ENCODE measurements at places on chromosomes 2 and 18.
A peak's percentile ranks its signal among the peaks of the same experiment; 100 is the strongest.

- peak; percentile 48 for DNase-seq
Observed at GRCh38 chr2:235170016-235170415, 218.2 kb downstream of the SH3BP4 start.

GRCh38 chr18:48826806-48827205 lies 124.0 kb downstream of the SMAD7 start:
- no peak for DNase-seq

- DNase-seq = no peak
Observed at GRCh38 chr2:101558740-101559525, 84.0 kb upstream of the RFX8 start.

GRCh38 chr2:216210701-216211540 lies 101.8 kb downstream of the XRCC5 start:
- no peak for DNase-seq

DNA sequence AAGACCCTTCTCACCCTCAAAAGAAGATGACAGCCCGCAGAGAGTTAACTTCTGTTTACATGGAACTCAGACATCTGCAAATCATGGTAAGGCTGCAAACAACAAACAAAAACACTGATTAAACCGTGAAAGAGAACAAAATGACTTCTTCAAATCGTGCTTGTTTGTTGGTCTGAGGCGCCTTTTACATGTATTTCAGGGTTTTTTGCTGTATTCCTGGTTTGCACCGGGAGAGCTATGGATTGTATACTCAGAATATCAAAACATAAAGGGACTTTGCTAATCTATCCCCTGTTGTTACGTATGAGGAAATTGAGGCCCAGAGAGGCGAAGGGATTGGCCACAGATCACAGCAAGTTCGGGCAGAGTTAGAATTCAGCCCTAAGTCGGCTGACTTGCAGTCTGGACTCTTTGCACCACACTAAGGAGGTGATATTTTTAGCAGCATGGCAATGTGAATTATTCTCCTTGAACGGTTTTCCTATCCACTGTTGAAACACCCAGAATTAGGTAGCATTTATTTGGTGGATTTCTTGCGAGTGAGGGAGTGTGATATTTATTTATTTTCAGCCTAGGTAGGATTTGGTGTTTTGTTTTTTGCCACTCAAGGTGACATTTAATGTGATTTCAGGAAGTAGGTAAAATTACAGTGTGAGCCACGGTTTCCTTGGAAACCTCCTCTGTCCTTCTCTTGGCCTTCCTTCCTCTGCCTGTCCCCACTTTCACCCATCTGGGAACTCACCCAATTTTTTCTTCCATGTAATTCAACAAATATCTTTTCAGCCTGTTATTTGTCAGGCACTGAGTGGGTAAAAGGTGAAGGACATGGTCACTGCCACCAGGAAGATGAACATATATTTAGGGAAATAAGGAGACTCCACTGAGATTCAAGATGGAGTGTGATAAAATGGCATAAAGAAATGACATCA lies 980 bp upstream of the PDE6D start:
- DNase-seq = no peak

GRCh38 chr2:7745369-7745768 lies 828.2 kb downstream of the RNF144A start:
- DNase-seq = no peak

- peak; percentile 4 for DNase-seq
Observed at GRCh38 chr2:98149333-98149697, 62.3 kb downstream of the VWA3B start.

DNA sequence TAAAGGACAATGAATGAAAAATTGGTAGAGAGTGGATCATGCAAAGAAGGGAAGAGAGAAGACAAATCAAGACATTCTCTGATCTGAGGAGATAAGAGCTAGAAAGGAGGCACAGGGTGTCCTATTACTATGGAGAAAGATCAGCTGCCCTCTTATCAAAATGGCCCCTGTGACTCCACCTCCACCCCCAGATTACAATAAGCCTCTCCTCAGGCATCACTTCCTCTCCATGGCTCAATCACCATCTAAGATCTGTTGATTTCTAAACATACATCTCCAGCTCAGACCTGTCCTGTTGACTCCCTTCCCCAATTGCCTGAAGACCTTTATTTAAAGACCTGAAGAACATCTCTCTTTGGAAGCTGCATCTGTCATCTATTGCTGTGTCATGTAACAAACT lies 43.2 kb downstream of the SP100 start:
- no peak for DNase-seq

- no peak for DNase-seq
Observed at GRCh38 chr2:142876423-142876822, 1.0 kb upstream of the KYNU start.

- no peak for DNase-seq
Observed at GRCh38 chr18:77133835-77134496, 1.4 kb upstream of the MBP start.

GRCh38 chr18:71136487-71136886 lies 847.6 kb downstream of the SOCS6 start:
- DNase-seq = no peak

- no peak for DNase-seq
Observed at GRCh38 chr2:67321588-67321903, 75.6 kb upstream of the ETAA1 start.

- DNase-seq = no peak
Observed at GRCh38 chr2:222307978-222308730, 9.4 kb upstream of the PAX3 start.

DNA sequence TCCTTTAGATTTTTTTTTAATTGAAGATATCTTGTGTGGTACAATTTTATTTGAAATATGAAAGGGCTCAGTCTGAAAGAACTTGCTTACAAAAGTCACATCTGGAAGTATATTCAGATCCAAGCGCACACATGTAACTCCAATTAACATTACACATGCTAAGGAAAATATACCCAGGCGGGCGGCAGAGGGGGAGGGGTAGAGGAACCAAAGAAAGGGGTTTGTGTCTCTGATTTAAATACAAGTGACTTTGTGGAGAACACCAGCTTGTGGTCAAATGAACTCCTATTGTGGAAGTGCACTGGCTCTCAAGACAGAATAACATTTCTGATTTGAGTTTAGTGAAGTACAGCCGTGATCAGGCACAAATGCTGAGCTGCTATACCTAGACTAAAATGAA lies 280.2 kb upstream of the SOX11 start:
- no peak for DNase-seq

DNA sequence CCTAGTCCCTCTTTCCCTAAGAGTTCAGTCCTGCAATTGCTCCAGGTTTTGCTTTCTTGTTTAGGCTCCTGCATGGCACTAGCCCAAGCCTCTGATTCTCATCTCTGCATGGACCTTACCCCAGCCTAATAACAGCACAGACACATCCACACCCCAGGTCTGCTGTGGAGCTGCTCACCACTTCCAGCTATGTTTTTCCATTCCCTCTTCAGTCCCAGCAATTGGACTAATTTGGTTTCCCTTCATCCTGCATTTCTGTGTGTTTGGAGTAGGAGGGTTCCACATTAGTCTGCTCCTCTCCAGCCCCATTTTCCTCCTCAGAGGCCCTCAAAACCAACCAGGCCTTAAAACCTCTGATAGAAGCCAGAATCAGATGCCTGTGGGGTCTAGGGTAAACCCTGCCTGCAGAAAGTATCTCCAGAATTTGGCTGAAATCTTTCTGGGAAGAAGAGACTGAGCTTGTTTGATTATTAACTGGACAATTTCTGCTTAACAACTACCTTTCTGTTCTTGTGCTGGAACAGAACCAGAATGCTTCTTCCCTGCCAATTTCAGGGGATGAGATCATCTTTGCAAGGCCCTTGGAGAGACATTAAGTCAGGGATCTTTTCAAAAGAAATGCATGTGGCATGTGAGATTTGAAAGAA lies 95.9 kb downstream of the GFPT1 start:
- no peak for DNase-seq

- no peak for DNase-seq
Observed at GRCh38 chr2:185215497-185215896, 523.1 kb upstream of the FSIP2 start.

DNA sequence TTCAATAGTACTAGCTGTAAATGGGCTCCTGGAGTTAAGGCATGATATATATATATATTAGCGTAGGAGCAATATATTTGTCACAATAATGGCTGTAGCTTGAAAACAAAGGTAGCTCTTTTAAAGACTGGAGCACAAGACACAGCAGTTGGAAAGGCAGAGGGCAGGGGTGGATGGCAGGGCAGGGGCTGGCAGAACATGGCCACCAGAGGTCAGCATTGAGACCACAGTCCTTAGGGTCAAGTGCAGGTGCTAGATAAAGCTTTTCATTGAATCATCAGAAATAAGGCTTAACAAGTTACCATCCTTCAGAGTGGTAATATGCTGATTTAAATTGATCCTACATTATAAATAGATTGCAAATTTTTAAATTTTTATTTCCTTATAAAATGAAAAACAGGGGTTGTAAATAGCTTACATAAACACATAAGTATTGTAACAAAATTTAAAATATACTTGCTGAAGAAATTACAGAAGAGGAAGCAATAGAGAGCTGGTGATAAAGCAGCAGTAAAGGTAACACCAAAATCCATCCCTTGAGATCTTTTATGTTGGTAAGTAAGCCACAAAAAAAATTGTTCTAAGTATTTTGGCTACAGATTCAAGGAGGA lies 161.2 kb upstream of the PIEZO2 start:
- DNase-seq = peak; percentile 46

- DNase-seq = no peak
Observed at GRCh38 chr2:204849892-204850291, 304.6 kb downstream of the PARD3B start.

DNA sequence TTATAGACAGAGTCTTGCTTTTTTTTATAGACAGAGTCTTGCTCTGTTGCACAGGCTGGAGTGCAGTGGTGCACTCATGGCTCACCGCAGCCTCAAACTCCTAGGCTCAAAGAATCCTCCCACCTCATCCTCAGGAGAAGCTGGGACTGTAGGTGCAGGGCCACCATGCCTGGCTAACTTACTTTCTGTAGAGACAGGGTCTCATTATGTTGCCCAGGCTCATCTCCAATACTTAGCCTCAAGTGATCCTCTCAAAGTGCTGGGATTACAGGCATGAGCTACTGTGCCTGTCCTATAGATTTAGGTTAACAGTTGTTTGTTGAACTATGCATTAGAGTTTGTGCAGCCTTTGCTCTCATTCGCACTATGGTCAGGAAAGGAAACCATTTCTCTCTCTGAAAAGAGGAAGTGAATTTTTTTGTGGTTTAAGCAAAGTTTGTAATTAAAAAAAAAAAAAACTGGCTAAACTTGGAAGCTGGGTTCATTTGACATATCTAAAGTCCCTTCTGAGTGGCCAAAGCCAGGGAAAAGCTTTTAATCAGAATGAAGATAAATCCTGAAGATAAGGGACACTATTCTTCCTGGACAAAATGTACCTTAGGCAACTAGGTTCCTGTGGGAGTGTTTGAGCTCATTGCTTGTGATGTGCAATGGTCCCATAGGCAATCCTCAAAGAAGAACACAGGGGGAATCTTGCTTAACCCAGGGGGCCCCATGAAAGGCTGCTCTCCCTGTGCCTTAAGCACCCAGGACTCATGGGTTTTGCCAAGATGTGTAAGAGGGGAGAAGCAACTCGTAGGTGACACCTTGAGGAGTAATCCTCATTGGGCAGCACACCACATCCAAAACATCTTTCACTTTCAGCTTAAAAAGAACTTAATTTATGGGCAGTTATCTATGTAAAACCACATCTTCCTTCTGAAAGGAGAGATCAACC lies 201.7 kb downstream of the MREG start:
- no peak for DNase-seq

- no peak for DNase-seq
Observed at GRCh38 chr2:147558620-147559019, 286.2 kb upstream of the ACVR2A start.

DNA sequence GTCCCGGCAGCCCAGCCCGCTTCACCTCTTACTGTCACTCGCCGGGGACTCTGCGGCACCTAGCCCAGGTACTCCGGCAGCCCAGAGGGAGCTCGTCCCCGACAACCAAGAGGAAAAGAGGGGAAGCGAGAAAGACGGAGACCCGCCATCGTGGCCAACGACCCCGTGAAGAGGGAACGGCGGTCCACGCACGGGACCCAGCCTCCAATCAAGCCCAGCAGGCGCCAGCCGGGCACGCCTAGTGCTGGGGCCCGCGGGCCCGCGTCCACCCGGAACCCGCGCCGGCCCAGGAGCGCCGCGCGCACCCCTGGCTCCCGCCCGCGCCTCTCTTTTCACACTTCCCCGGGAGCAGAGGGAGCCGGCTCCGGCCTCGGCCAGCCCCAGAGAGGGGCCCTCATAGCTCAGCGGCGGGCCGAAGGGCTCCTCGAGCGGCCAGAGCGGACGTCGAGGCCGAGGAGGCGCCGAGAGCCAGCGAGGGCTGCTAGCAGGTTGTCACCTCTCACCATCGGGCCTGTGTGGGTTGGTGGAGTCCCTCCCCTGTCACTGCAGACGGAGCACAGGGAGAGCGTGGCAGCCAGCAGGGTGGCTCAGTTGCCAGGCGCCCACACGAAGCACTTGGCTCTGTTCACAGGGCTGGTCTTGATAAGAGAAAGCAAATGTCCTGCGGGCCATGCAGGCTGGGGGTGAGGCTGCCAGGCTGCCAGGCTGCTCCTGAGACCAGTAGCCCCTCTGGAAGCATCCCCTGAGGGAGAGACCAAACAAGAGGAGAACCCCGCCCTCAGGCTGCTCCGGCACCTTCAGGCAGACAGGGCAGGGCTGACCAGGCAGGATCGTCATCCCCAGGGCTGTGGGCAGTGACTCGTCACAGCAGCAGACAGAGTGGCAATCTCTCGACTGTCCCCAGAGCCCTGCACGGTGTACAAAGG lies 36.9 kb upstream of the KLF11 start:
- no peak for DNase-seq

DNA sequence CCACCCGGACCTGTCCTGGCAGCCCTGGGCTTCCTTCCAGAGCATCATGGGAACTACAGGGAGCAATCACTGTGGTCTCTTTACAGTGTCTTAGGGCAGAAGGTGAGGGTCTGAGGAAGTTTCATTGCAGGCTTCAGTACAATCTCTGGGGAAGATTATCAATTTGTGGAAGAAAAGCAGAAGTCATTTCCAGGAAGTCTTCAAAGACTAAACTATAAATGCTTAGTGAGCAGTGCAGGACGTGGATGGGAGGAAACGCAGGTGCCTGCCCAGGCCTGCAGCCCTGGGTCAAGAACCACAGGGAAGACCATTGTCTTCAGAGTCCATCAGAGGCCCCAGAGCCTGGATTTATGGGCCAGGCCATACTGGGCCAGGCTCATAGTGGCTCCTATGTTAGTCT lies 54.3 kb downstream of the INO80C start:
- no peak for DNase-seq

- DNase-seq = no peak
Observed at GRCh38 chr18:45084206-45084605, 403.5 kb downstream of the SETBP1 start.

DNA sequence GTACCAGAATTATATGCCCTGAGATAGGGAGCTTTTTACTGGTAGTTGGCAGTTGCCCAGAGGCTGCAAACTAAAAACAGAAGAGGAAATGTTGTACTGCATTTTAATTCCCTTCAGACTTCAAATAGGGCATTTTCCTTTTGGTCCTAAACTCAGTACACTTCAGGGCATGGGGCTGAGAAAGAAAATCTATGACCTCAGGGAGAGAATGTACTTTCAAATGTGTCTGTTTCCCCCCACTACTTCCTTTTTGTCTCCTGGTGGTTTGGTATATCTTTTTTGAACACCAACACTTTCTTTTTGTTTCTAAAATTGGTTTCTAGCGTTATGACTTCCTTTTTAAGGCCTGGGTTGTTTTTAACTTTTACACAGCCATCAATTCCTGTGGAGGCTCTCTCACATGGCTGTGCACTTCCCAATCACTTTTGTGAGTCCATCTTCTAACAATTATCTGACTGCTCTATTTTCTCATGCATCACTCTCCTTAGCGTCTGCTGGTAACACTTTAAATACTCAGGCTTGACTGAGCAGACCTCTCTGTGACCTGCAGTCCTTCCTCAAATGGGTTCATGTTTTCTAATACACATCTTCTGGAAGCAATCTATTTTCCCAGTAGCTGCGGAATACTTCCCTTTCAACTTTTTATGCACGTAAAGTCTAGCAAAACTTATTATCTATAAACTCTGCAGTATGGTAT lies 596.0 kb downstream of the LRP1B start:
- no peak for DNase-seq
